ENCODE measurements at places on chromosomes 12 and 14.

DNA sequence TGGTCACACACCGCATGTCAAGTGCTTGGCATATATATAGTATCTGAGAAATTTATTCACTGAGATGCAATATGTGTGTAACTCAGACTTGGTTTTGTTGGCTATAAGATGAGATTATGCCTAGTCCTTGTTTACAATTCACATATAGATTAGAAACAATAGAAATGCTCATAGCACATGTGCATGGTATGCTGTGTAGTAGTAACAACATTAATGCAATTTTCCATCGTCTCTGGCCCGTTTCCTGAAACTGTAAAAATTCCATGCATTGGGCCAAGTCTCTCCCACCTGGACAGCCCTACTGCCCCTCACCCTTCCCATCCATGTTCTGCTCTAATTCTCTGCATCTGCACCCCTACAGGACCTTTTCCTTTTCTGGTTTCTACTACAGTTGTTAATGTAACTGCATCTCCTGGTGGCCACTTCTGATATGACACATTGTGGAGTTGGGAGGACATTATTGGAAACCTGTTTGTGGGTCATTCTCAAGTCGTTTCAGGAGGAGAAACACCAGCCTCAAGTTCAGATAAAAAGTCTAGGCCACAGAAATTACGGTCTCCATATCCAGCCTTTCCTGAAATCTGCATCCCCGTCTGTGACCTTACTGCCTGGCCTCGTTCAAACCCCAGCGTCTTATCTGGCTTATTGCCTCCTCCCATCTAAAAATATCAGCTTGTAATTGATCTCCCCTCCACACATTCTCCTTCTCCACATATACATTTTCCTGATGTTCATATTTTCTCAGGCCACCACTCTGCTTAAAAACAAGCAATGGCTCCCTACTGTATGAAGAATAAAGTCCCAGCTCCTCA is 37.5 kb downstream of the EMP1 start:
- no peak for DNase-seq

DNA sequence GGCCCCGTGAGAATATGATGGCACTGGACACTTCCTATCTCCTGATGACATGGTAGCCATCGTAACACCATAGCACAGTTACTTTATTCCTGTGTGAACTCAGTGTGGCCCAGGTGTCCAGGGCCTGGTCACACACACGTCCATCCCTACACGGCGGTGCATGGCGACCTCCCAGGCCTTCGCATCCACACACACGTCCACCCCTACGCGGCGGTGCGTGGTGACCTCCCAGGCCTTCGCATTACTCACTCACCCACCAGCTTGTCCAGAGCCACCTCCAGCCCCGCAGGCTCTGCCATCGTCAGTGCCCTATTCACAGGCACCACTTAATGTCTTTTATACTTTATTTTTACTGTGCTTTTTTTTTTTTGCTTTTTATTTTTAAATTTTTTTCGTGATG is 39.4 kb upstream of the TEX22 start:
- DNase-seq: no peak

- DNase-seq: no peak
Observed at GRCh38 chr14:33834466-33835260, 116.2 kb downstream of the EGLN3 start.

GRCh38 chr14:95471016-95471415 is 45.4 kb downstream of the SYNE3 start:
- no peak for DNase-seq

- no peak for DNase-seq
Observed at GRCh38 chr12:7678744-7679143, 13.0 kb upstream of the APOBEC1 start.

GRCh38 chr12:132773077-132773955 is 11.7 kb upstream of the ANKLE2 start:
- no peak for DNase-seq

- no peak for DNase-seq
Observed at GRCh38 chr12:57944313-57945023, 3.1 kb downstream of the ATP23 start.

- no peak for DNase-seq
Observed at GRCh38 chr12:69546693-69547438, 38.4 kb upstream of the CCT2 start.

DNA sequence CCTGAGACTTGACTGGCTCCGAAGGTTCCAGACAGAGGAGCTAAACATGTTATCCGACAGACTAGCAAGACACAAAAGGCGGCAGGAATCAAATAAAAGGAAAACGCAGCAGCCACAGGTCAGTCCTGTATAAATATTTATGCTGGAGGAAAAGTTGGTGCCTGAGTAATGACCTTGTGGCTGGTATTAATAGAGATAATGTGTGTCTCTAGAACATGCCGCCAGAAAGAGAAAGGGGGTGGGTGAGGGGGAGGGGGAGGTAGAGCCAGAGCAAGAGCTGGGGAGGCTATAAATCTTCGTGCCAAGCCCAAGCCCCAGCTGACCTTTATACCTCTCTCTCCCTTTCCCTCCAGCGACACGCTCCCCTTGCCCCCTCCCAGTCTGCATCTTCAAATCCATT is 590.4 kb downstream of the MED13L start:
- DNase-seq: no peak

All from esophagus squamous epithelium (tissue), 5 donors.